ENCODE measurements at places on chromosomes 6 and 20. TPM values are rescaled to one million over a fixed set of nuclear protein-coding genes. Genes with fewer than 3 reads are reported as not detected.

SERPINB1 gene
- 3.8 TPM for total RNA-seq

OSBPL2 gene
- 45.1 TPM for total RNA-seq

PRL gene
- not detected for total RNA-seq

RBBP8NL gene
- total RNA-seq = not detected

HCK gene
- total RNA-seq = 2.2 TPM

TRIM10 gene
- 0.31 TPM for total RNA-seq

HEY2 gene
- 1.3 TPM for total RNA-seq

KIFC1 gene
- total RNA-seq = 7.8 TPM

PMEPA1 gene
- total RNA-seq = 7.5 TPM

HLA-DQA2 gene
- total RNA-seq = not detected

DDO gene
- total RNA-seq = not detected

RAET1E gene
- total RNA-seq = not detected

LTA gene
- not detected for total RNA-seq

PDE10A gene
- total RNA-seq = 92.0 TPM

RAMACL gene
- total RNA-seq = 11.9 TPM

BIRC7 gene
- total RNA-seq = not detected

ADAM33 gene
- total RNA-seq = 3.8 TPM

PPP1R10 gene
- total RNA-seq = 55.7 TPM

LY6G6C gene
- not detected for total RNA-seq

SRMS gene
- total RNA-seq = not detected

NEU1 gene
- total RNA-seq = 17.5 TPM

GNMT gene
- 0.94 TPM for total RNA-seq

GJA10 gene
- total RNA-seq = not detected

OPRL1 gene
- total RNA-seq = 11.0 TPM

ZNF451 gene
- total RNA-seq = 196 TPM

CBLN4 gene
- 2.8 TPM for total RNA-seq
